ENCODE measurements at places on chromosomes 3 and 15. TPM values are rescaled to one million over a fixed set of nuclear protein-coding genes. Genes with fewer than 3 reads are reported as not detected.

DNA sequence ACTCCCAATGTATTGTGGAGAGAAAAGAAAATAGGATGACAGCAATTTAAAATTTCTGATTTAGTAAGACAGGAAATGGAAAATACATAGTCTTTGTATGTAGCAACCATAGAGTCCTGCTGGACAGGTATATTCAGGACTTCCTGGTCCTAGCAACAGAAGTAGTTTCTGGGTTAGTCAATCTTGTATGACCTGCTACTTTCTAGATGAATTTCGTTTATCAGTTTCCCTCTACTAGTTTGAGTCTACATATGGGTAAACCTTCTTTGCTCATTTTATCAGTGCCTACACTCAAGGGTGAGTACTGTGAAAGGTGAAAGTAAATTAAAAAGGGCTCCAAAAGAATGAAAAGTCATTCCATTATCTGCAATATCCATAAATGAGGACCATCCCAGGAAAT is 309.8 kb downstream of the UNC13C start:
- no peaks in the 10 kb centered on the region for H3K27me3 ChIP-seq
- no peak overlapping the region for H3K4me3 ChIP-seq
- no peaks in the 10 kb centered on the region for H3K4me1 ChIP-seq
- H3K36me3 ChIP-seq: no peaks in the 10 kb centered on the region
- DNase-seq: no peak
- H3K27ac ChIP-seq: no peak overlapping the region

The NOX5 gene
- total RNA-seq: not detected

DNA sequence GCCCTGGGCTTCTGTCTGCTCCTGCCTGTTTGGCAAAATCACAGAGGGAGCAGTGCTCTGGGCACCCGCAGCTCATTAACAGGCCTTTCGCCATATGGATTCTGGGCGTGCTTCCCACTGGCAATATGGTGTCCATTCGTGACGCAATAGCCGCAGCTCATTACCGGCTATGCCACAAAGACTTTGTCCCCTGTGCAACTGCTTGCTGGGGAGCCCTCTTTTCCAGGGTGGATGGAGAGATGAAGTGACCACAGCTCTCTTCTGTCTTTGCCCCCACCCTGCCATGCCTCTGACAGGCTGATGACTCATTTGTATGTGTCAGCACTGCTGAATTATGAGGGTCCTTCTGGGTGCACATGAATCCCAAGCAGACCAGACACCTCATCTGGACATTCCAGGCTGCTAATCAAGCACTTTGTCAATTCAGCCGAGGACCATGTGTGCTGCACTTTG is 214.3 kb upstream of the FEZF2 start:
- no peaks in the 10 kb centered on the region for H3K27me3 ChIP-seq
- no peaks in the 10 kb centered on the region for H3K4me1 ChIP-seq
- no peak overlapping the region for H3K4me3 ChIP-seq
- no peak for DNase-seq
- H3K27ac ChIP-seq: no peak overlapping the region

The MRAS gene
- total RNA-seq: 36.2 TPM

- H3K4me1 ChIP-seq: peaks cover 4% of the 10 kb centered on the region
- no peak for DNase-seq
- no peak overlapping the region for H3K27ac ChIP-seq
- H3K36me3 ChIP-seq: no peaks in the 10 kb centered on the region
- no peak overlapping the region for H3K4me3 ChIP-seq
These were observed 70.7 kb downstream of the SLC12A8 start for GRCh38 chr3:125141596-125142419.

GRCh38 chr3:41369838-41370237 is 170.5 kb downstream of the CTNNB1 start:
- DNase-seq: no peak
- no peaks in the 10 kb centered on the region for H3K27me3 ChIP-seq
- H3K4me1 ChIP-seq: peaks cover 35% of the 10 kb centered on the region
- no peaks in the 10 kb centered on the region for H3K36me3 ChIP-seq

GRCh38 chr3:29207427-29207826 is 73.4 kb upstream of the RBMS3 start:
- no peak for DNase-seq
- H3K4me3 ChIP-seq: no peak overlapping the region
- no peaks in the 10 kb centered on the region for H3K36me3 ChIP-seq
- H3K27me3 ChIP-seq: no peaks in the 10 kb centered on the region
- no peaks in the 10 kb centered on the region for H3K4me1 ChIP-seq

- H3K4me1 ChIP-seq: no peaks in the 10 kb centered on the region
- no peaks in the 10 kb centered on the region for H3K27me3 ChIP-seq
- DNase-seq: no peak
These were observed 57.1 kb downstream of the ADAMTS17 start for GRCh38 chr15:100284701-100285100.

DNA sequence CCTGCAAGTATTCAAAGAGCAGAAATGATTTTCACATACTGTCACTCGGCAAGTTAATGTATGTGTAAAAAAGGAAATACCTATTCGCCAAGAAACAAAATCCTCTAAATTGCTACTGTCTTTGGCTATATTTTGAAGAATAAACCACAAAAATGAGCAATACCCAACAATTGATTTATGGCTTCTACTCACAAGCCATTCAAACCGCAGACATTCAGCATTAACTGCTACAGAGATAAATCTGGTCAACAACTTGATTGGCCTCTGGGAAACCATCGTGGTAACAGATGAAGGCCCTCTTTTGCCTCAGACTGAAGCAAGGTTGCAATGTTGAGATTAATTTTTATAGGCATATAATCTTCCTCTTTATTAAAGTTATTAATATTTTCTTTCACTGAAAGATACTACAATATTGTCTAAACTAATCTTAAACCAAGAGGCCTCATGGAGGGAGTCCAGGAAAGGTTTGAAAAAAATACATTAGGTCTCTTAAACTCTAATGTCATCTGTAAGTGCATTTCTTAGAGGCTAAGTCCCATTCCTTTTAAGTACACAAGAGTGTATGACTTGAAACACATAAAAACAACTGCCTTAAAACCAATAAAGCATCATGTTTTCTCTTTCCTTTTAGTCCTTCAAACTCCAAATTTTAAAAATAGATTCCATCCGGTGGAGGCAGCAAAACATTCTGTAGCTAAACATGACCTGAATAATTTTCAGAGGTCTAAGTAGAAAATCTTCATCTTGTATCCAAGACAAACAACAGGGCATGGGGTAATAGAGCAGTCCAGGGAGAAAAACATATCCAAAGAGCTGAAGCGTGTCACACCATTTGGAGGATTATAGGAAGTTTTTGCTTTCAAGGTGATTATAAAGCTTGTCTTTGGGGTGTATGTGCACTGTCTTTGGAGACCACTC is 162.4 kb upstream of the TGFBR2 start:
- H3K4me1 ChIP-seq: peaks cover 19% of the 10 kb centered on the region
- DNase-seq: no peak
- H3K4me3 ChIP-seq: no peak overlapping the region
- no peaks in the 10 kb centered on the region for H3K36me3 ChIP-seq
- H3K27me3 ChIP-seq: no peaks in the 10 kb centered on the region

- H3K27ac ChIP-seq: no peak overlapping the region
- no peak overlapping the region for H3K4me3 ChIP-seq
- H3K27me3 ChIP-seq: 0 out of 3 replicates have a peak, but pooled peaks cover 6% of the 10 kb centered on the region
- no peaks in the 10 kb centered on the region for H3K36me3 ChIP-seq
- DNase-seq: no peak
- no peaks in the 10 kb centered on the region for H3K4me1 ChIP-seq
These were observed 53.2 kb upstream of the MCF2L2 start for GRCh38 chr3:183481582-183481981.

The ISLR2 gene
- total RNA-seq: not detected

The RAD51 gene
- 20.6 TPM for total RNA-seq

DNA sequence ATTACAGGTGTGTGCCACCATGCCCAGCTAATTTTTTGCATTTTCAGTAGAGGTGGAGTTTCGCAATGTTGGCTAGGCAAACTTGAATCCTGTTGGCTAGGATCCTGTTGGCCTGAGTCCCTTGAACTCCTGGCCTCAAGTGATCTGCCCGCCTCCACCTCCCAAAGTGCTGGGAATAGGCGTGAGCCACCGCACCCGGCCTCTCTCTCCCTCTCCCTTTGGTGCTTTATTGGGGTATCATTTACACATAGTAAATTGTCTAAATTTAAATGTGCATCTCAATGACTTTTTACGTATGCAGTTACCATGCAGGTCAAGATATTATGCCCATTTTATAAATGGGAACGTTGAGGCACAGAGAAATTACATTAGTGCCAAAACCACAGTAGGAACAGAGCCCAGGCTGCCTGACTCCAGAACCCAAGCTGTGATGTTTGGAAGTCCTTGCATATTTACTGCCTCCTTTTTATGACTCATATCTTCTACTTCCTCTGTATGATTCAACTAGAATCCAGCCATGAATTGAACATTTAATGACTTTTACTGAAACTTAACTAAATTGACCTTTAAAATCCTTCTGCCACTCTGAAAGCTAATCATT is 34.0 kb upstream of the RPP14 start:
- no peaks in the 10 kb centered on the region for H3K27me3 ChIP-seq
- no peak overlapping the region for H3K4me3 ChIP-seq
- no peak for DNase-seq
- no peak overlapping the region for H3K27ac ChIP-seq
- H3K36me3 ChIP-seq: peaks cover 18% of the 10 kb centered on the region

GRCh38 chr15:96332637-96333121 is 2.2 kb downstream of the NR2F2 start:
- H3K27me3 ChIP-seq: no peaks in the 10 kb centered on the region
- H3K27ac ChIP-seq: peak overlapping the region; percentile 91
- no peak for DNase-seq
- peaks cover 5% of the 10 kb centered on the region for H3K36me3 ChIP-seq

GRCh38 chr3:58900386-58900785 is 149.4 kb downstream of the CFAP20DC start:
- H3K27me3 ChIP-seq: no peaks in the 10 kb centered on the region
- DNase-seq: no peak

DNA sequence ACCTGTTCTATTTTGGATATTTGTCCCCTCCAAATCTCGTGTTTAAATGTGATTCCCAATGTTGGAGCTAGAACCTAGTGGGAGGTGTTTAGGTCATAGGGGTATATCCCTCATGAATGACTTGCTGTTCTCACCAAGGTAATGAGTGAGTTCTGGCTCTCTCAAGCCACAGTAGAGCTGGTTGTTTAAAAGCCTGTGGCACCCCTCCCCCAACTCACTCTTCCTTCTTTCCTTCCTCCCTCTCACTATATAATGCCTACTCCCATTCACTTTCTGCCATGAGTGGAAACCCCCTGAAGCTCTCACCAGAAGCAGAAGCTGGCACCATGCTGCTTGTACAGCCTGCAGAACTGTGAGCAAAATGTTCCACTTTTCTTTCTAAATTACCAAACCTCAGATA is 341.1 kb downstream of the SI start:
- no peak for DNase-seq
- H3K4me1 ChIP-seq: no peaks in the 10 kb centered on the region

The THSD4 gene
- 0.07 TPM for total RNA-seq

The HIGD2B gene
- total RNA-seq: not detected

DNA sequence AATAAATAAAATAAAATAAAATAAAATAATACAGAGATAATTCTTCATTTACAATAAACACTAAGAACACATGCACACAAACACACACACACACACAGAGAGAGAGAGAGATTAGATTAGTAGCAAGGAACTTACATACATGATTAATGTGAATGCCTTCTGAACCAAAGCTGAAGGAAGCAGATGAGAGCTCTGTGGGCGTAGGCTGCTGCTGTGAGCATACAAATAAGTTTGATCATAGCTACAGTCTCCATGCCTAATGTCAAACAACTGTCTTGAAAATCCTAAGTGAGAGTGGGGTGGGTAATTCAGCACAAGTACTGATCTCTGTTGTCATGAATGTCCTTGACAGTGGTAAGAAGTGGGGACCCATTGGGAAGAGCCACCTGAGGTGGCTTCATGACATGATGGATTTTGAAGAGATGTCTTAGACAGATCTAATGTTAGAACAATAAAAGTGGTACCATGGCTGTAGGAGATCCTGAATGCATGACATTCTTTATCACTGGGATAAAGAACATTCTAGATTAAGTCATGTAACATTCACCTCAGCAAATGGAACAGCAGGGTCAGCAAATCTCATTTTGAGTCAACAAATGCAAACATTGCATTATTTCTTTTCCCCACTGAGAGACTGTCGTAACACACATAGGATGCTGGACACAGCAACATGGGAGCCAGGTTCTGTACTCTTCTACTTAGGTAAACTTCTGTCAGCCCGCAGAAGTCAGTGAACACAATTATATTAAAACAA is 46.2 kb downstream of the CHL1 start:
- no peak overlapping the region for H3K4me3 ChIP-seq
- H3K4me1 ChIP-seq: no peaks in the 10 kb centered on the region
- DNase-seq: no peak
- H3K27me3 ChIP-seq: no peaks in the 10 kb centered on the region
- no peaks in the 10 kb centered on the region for H3K36me3 ChIP-seq

DNA sequence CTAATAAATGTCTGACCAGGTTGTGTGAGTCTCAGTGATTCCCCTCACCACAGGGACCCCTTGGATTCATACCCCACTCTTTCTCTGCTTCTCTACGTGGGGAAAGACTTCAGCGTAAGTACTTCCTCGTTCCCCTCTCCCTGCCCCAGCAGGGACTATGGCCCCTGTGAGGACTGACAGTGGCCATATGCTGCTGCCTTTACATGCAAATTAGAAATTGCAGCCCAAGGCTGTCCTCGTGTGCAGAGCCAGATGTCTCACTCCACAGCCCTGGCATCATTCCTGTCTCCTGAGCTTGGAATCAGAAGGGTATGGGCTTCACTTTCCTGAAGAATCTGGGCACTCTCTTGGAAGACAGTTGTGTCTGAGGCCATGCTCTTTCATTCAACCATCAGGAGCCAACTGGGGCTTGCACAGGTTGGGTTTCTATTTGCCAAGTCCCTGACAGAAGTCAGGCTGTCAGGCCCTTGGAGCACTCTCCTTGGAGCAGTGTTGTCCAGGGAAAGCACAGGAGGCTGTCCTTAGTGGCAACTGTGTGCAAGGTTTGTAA is 30.5 kb upstream of the IQCF2 start:
- no peak for DNase-seq
- no peak overlapping the region for H3K27ac ChIP-seq
- no peak overlapping the region for H3K4me3 ChIP-seq
- H3K4me1 ChIP-seq: no peaks in the 10 kb centered on the region
- H3K27me3 ChIP-seq: no peaks in the 10 kb centered on the region

All from HepG2 (cell line).